ENCODE measurements at places on chromosomes 3 and 15. TPM values are rescaled to one million over a fixed set of nuclear protein-coding genes. Genes with fewer than 3 reads are reported as not detected.

ZNF197 gene
- 17.5 TPM for total RNA-seq

REC114 gene
- not detected for total RNA-seq

ROBO1 gene
- 62.7 TPM for total RNA-seq

DPPA2 gene
- total RNA-seq = 3.1 TPM

EIF5A2 gene
- 7.7 TPM for total RNA-seq

PLA2G4B gene
- total RNA-seq = 6.3 TPM

ANKRD34C gene
- total RNA-seq = not detected

LIPH gene
- total RNA-seq = 0.37 TPM

GRK7 gene
- total RNA-seq = not detected

ALDH1A3 gene
- total RNA-seq = 9.2 TPM

DNA sequence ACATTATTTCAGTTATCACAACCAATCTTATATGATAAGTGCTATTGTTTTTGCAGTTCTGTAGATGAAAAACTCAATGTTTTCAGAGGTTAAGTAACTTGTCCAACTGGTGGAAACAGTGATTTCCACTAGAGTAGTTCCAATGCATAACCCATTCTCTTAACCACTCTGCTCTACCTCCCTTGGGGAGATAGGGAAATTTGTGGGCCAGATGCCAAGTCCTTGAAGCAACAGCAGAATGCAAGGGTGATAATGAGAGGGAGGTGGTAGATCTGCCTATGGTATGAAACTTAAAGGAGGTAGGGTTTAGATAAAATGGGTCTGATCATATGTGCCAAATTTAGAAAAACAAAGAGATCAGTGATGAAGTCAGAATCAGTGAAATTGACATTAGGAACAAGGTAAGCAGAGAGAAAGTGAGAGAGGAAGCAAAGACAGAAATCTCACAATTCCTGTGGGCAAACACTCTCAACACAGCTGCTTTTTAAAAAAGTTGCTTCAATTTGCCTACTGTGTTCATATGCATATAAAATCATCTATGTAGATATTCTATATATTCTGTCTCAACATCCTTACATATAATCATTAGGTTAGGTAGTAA, 50.5 kb upstream of the UBP1 start:
- no peaks in the 10 kb centered on the region for H3K36me3 ChIP-seq
- no peak overlapping the region for H3K4me3 ChIP-seq
- no peak overlapping the region for H3K27ac ChIP-seq
- no peaks in the 10 kb centered on the region for H3K4me1 ChIP-seq
- H3K27me3 ChIP-seq = no peaks in the 10 kb centered on the region

DNA sequence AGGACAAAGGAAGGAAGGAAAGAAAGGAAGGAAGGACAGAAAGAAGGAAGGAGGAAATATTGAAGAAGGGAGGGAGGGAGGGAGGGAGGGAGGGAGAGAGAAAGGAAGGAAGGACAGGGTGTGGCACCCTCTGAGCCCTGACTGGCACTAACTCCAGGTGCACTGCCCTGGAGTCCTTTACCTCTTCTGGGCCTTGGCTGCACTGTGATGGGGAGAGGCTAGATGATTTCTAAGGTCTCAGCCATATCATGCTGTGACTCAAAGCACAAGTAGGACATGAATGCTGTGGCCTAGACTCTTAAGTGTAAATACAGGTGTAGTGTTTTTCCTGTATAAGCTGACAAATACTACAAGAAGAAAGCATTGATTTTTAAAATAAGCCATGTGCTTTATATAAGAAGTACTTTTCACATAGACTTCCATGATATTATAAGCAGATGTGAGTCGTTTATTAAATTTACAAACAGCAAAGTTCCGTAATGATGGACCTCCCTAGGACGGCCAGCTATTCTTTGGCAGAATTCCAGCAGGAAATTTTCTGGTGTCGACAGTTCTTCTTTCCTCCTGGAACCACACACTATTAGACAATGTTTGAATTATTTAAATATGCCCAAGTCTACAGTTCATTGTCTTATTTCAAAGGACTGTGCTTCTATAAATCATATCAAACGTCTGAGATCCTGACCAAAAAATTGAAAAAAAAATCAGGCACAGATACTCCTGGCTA, 213.8 kb upstream of the C2CD4B start:
- H3K4me3 ChIP-seq = no peak overlapping the region
- no peaks in the 10 kb centered on the region for H3K36me3 ChIP-seq

GRCh38 chr3:143484846-143485512, 363.3 kb downstream of the SLC9A9 start:
- no peak for DNase-seq
- no peaks in the 10 kb centered on the region for H3K27me3 ChIP-seq
- H3K27ac ChIP-seq = no peak overlapping the region
- H3K36me3 ChIP-seq = no peaks in the 10 kb centered on the region
- H3K4me3 ChIP-seq = no peak overlapping the region

DNA sequence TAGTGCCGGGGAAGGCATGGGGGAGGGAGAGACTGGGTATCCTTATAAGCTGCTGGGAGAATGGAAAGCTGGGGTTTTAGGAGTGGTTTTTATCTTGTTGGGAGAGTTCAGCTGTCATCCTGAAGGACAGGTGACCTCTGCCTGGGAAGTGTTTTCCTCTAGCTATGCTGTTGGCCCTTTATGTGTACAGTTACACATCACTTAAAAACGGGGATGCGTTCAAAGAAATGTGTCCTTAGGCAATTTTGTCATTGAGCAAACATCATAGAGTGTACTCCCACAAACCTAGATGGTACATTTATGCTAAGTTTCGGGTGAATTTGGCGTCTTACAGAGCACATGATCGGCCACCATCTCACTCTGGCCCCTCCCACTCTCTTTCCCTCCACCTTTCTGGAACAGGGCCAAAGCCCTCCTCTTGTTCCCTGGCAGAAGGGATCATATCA, 164.3 kb upstream of the NUDT16 start:
- no peak overlapping the region for H3K27ac ChIP-seq
- H3K4me1 ChIP-seq = peaks cover 3% of the 10 kb centered on the region
- H3K4me3 ChIP-seq = no peak overlapping the region

DNA sequence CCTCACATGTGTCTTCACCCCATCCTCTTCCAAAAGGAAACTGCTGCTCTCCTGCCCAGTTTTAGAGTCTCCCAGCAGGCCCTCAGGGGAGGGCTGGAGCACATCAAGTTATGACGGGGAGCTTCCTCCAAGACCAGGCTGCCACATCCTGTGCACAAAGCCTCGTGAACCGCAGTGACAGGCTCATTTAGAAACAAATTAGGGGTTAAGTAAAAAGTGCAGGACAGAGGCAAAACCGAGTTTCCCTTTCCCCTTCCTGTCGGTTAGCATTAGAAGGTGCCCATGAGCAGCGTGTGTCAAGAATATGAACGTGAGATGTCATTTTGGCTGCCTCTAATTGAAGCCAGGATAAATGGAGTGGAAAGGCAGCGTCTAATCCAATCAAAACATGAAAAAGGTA, 199.7 kb downstream of the ARRDC4 start:
- no peak overlapping the region for H3K4me3 ChIP-seq
- DNase-seq = no peak
- H3K27ac ChIP-seq = no peak overlapping the region
- peaks cover 13% of the 10 kb centered on the region for H3K36me3 ChIP-seq
- no peaks in the 10 kb centered on the region for H3K4me1 ChIP-seq

DNA sequence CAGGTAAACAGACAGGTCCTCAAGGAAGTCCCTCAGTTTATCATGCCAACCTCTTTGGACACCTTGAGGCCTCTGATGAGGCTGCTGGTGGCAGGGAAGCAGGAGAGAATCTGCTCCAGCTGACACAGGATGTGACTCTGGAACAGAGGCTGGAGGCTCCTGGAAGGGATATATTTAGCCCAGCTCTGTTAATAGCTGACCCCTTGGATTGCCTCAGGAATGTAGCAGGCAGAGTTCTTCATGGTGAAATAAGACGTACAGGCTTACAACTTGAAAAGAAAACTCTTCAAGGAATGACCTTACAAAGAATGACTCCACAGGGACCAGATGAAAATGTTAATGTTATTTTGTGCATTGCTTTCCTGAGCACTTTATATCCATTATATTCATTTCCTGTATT, 90.5 kb downstream of the AQP9 start:
- peaks cover 11% of the 10 kb centered on the region for H3K4me1 ChIP-seq
- peak overlapping the region; percentile 68 for H3K4me3 ChIP-seq
- H3K27me3 ChIP-seq = no peaks in the 10 kb centered on the region
- no peaks in the 10 kb centered on the region for H3K36me3 ChIP-seq
- DNase-seq = no peak

GRCh38 chr3:179452176-179452564, 900 bp upstream of the GNB4 start:
- no peaks in the 10 kb centered on the region for H3K27me3 ChIP-seq
- H3K27ac ChIP-seq = peak overlapping the region; percentile 26
- peak overlapping the region; percentile 89 for H3K4me3 ChIP-seq
- DNase-seq = no peak

- no peak overlapping the region for H3K27ac ChIP-seq
- H3K4me1 ChIP-seq = peaks cover 6% of the 10 kb centered on the region
- H3K27me3 ChIP-seq = no peaks in the 10 kb centered on the region
- H3K4me3 ChIP-seq = no peak overlapping the region
- peak; percentile 53 for DNase-seq
- H3K36me3 ChIP-seq = no peaks in the 10 kb centered on the region
Measured at GRCh38 chr3:166060789-166061479, 223.7 kb upstream of the BCHE start.

- H3K27me3 ChIP-seq = no peaks in the 10 kb centered on the region
- H3K4me1 ChIP-seq = peaks cover 7% of the 10 kb centered on the region
- DNase-seq = no peak
- H3K36me3 ChIP-seq = peaks cover 3% of the 10 kb centered on the region
Measured at GRCh38 chr3:29754346-29754745, 473.5 kb downstream of the RBMS3 start.

GRCh38 chr3:62587169-62587568, 213.8 kb upstream of the FEZF2 start:
- no peaks in the 10 kb centered on the region for H3K4me1 ChIP-seq
- H3K27me3 ChIP-seq = no peaks in the 10 kb centered on the region
- no peak overlapping the region for H3K4me3 ChIP-seq
- H3K36me3 ChIP-seq = no peaks in the 10 kb centered on the region
- no peak overlapping the region for H3K27ac ChIP-seq

GRCh38 chr15:85825118-85825517, 30.4 kb upstream of the KLHL25 start:
- H3K27me3 ChIP-seq = no peaks in the 10 kb centered on the region
- H3K27ac ChIP-seq = no peak overlapping the region

DNA sequence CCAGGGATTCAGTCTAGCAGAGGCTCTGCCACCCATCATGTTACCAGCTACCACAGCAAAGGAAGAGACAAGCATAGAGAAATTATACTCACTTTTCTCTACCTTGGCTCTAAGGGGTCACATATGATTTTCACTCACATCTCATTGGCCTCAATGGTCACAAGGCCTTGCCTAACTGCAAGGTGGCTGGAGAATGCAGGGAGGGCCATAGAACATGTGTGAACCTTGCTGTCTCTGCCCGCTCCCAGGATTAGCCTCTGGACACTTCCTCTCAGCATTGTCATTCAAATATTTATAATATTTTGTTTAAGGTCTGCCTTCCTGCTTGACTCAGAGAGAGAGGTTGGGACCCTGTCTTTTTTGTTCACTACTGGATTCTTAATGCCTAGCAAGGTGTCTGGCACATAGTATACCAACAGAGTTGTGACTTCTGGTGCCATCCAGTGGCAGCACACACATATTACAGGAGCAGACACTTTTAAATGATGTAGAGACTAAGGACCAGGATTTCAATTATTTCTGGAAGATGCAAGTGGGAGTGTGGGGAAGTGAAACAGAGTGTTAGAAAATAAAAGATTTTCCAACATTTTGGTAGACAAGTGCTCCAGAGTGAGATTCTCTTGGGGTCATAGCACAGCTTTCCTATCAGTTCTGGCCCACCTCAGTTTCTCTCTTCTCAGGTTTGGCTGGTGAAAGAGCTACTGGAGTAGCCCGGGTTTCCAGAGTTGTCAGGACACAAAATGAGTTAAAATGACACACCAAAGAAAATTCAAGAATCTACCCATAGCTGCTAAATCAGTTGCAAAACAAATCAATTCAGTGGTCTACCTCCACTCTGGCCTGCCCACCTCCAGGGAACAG, 119.0 kb upstream of the RASGRP1 start:
- no peaks in the 10 kb centered on the region for H3K36me3 ChIP-seq
- DNase-seq = peak; percentile 49
- H3K27ac ChIP-seq = no peak overlapping the region
- no peak overlapping the region for H3K4me3 ChIP-seq
- H3K27me3 ChIP-seq = no peaks in the 10 kb centered on the region

DNA sequence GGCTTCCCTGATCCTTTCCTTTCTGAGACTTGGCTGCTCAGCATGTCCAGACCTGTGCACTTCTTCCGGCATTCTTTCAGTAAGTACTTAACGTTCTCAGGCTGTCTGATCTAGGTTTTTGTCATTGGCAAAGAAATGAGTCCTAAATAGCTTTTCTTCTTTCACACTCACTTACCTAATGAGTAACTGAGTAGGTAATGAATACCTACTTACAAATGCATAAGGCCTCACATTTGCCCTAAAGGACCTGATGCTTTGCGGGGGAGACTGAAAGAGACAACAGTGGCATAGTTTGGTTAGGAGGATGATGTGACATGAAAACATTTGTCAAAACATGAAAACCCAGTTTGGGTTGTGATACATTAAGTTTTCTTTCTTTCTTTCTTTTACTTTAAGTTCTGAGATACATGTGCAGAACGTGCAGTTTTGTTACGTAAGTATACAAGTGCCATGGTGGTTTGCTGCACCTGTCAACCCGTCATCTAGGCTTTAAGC, 516.7 kb upstream of the CFAP20DC start:
- H3K4me1 ChIP-seq = no peaks in the 10 kb centered on the region
- no peaks in the 10 kb centered on the region for H3K27me3 ChIP-seq
- no peak overlapping the region for H3K27ac ChIP-seq

DNA sequence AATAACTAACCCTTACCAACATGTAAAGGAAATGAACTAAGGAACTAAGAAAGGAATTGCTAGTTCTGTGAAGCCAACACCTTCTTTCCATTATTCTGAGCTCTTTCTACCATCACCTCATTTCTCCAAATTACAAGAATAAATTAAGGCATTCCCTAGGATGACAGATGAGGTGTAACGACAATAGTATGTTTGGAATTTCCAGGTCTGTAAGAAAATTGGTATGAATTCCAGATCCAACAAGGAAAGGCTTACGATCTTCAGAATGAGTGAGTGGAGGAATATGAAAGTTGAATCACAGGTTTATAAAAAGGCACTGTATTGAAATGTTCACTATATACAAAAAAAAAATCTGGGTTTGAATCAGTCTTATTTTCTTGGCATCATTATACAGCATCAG, 4.5 kb upstream of the NANOGP8 start:
- peaks cover 2% of the 10 kb centered on the region for H3K36me3 ChIP-seq
- no peaks in the 10 kb centered on the region for H3K27me3 ChIP-seq

GRCh38 chr3:13690636-13691035, 141.7 kb downstream of the FBLN2 start:
- no peaks in the 10 kb centered on the region for H3K4me1 ChIP-seq
- H3K27ac ChIP-seq = no peak overlapping the region
- DNase-seq = no peak
- no peaks in the 10 kb centered on the region for H3K27me3 ChIP-seq

GRCh38 chr3:172839679-172840078, 89.2 kb downstream of the ECT2 start:
- H3K27ac ChIP-seq = no peak overlapping the region
- no peaks in the 10 kb centered on the region for H3K27me3 ChIP-seq
- H3K4me3 ChIP-seq = no peak overlapping the region
- no peaks in the 10 kb centered on the region for H3K4me1 ChIP-seq
- no peak for DNase-seq

- no peaks in the 10 kb centered on the region for H3K4me1 ChIP-seq
- DNase-seq = peak; percentile 80
- H3K27me3 ChIP-seq = no peaks in the 10 kb centered on the region
- no peaks in the 10 kb centered on the region for H3K36me3 ChIP-seq
- H3K4me3 ChIP-seq = no peak overlapping the region
- H3K27ac ChIP-seq = no peak overlapping the region
Measured at GRCh38 chr15:61834076-61834697, 226.1 kb downstream of the VPS13C start.

- no peak for DNase-seq
- H3K27me3 ChIP-seq = no peaks in the 10 kb centered on the region
- H3K4me1 ChIP-seq = no peaks in the 10 kb centered on the region
- H3K27ac ChIP-seq = no peak overlapping the region
- H3K36me3 ChIP-seq = peaks cover 8% of the 10 kb centered on the region
Measured at GRCh38 chr3:81005992-81006391, 755.5 kb downstream of the GBE1 start.
